Bronchial epithelial cell (primary cell): ENCODE measurements at places on chromosomes 12 and 14. TPM values are rescaled to one million over a fixed set of nuclear protein-coding genes. Genes with fewer than 3 reads are reported as not detected.

Gene CLEC6A
- under 0.01 TPM in 1 of 2 replicates, not detected in the other for total RNA-seq

Gene ARHGEF25
- 0.26 and 0.53 TPM in 2 replicates for total RNA-seq

Gene CLEC4D
- not detected in 2 replicates for total RNA-seq

Gene FGF23
- total RNA-seq = not detected in 2 replicates

Gene TRHDE
- total RNA-seq = 0.26 TPM in 1 of 2 replicates, not detected in the other

Gene GYS2
- 0.26 TPM in 1 of 2 replicates, not detected in the other for total RNA-seq

Gene LUM
- total RNA-seq = 0.38 and 14.2 TPM in 2 replicates

Gene RHOF
- total RNA-seq = 15.5 and 27.7 TPM in 2 replicates

Gene GALNT9
- total RNA-seq = not detected in 2 replicates

Gene MMP17
- 4.1 and 4.5 TPM in 2 replicates for total RNA-seq
